AG20443 (cell line): ENCODE measurements at places on chromosomes 3 and 15.

GRCh38 chr3:136804141-136804540, 14.8 kb upstream of the SLC35G2 start:
- DNase-seq, result no peak

DNA sequence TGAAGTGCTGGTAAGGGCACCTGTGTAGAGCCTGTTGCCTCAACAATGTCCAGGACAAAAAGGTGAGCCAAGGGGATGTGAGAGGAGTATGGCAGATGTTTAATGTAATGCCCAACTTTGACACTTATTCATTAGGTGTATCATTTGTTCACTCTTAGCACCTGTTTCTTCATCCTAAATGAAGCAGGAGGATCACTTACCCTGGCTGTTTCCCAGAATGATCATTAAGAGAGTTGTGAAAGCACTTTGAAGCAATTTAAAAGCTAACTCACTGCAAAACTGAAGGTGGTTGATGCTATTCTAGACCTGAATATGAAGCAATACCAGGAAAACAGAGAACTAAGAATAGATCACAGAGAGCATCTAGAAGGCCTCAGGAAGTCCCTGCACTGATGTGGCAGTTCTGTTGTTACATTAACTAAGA, 3.4 kb upstream of the HHLA2 start:
- DNase-seq, result no peak

GRCh38 chr15:90259524-90259923, 5.9 kb upstream of the NGRN start:
- no peak for DNase-seq

DNA sequence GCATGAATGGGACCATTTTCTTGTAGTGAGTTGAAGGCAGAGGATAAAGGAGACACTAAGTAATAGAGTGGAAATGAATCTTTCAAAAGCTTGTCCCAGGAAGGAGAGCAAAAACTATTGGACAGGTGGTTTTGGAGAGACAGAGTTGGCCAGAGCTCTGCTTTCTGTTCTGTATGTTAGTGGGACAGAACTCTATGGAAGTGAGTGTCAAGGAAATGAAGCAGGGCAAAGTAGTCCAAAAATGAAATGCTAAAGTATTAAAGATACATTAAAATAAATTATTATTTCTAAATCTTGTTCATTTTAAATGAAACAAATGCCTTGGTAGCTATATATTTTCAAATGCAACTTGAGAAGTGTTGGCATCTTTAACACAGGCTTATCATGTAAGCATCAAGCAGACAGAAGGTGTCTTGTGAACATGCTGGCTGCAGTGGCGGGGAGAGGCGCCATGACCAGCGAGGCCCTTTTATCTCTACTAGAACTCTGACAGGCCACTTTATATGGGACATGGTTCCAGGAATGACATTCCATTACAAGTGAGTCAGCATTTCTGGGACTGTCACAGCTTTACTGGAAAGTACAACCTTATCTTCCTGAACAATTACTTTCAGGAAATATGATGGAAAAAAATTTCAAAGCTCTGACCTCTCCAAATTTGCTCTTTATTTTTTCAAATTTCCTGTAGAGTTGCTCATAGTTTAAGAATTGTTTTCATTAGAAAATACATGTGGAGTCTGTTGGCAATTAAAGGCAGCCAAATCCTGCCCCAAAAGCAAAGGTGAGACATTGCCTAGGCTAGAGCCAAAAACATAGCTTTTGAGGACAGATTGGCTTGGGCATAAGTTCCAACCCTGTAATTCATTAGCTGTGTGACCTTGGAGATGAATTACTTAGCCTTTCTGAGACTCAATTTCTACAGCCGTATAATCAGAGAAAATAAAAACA, 106.5 kb downstream of the ECT2 start:
- DNase-seq, result no peak

GRCh38 chr3:39935261-39935660, 125.9 kb downstream of the MYRIP start:
- DNase-seq, result no peak
